HepG2 (cell line): ENCODE measurements at places on chromosomes 2 and 18. TPM values are rescaled to one million over a fixed set of nuclear protein-coding genes. Genes with fewer than 3 reads are reported as not detected.

Gene CENPA
- polyA plus RNA-seq: 19.6 and 28.5 TPM in 2 replicates

DNA sequence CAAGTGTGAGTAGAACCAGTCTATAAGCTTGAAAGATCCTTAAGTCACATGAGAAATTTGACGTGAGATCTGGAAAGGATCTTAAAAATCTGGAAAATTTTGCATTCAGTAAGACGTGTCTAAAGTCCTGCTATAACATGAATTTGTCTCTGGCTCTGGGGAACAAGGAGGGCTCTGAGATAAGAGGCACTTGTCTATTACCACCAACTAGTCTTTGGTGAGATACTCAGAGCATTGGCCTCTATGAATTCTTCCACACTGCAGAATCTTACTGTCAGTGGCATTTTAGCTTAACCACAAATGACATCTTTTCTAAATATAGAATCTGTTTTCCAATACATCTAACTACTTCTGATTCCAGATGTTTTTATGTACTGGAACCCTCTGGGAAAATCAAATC lies 1504.5 kb downstream of the DPP10 start:
- H3K4me1 ChIP-seq: no peaks in the 10 kb centered on the region
- H3K4me3 ChIP-seq: no peak overlapping the region
- H3K36me3 ChIP-seq: no peaks in the 10 kb centered on the region
- H3K27me3 ChIP-seq: no peaks in the 10 kb centered on the region

Gene SCN3A
- 0.03 TPM in 1 of 2 replicates, not detected in the other for polyA plus RNA-seq

Gene TDRD15
- 0.07 and 0.12 TPM in 2 replicates for polyA plus RNA-seq

DNA sequence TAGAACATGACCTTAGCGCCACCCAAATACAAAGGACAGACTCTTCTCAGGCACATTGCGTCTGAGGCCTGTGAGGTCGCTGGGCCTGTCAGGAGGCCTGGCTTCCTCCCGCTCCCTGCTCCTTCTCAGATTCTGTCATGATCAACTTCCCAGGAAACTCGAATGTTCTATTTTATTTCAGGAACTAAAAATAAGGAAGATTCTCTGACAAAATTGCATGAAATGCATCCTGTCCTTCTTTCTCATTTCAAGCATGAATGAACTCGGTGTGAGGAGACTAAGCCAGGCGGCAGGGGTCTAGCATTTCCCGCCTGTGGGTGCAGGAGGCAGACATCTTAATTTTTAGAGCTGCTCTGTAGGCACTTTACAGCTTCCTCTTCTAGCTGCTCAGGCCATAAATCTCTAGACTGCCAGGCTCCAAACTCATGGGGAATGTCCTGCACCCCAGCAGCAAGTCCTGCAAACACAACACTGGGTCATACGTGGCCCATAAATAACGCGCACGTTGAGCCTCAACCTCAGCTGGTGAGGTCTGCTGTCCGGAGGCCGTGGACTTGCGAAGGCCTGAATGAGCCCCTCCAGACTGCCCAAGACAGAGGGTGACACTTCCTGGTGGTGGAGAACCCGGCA lies 109.7 kb upstream of the ZNF236 start:
- DNase-seq: no peak
- no peaks in the 10 kb centered on the region for H3K36me3 ChIP-seq
- H3K4me1 ChIP-seq: no peaks in the 10 kb centered on the region

DNA sequence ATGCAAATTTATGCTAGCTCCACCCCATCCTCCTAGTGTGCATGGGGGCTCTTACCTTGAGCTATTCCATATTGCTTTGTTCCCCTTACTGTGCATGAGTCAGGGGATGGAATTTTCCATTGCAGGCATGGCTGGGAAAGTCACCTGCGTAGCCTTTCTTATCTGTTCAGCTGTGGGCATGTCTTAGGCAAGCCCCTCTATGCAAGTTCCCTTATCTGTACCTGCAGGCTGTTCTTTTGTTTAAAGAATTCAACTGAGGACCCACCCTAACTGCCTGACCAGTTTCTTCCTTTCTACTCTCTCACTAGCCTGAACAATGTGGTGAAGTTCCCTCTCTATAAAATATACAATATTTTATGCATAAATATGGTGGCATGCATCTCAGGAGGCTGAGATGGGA lies 54.2 kb upstream of the CDCA7 start:
- no peaks in the 10 kb centered on the region for H3K27me3 ChIP-seq
- no peaks in the 10 kb centered on the region for H3K36me3 ChIP-seq
- no peaks in the 10 kb centered on the region for H3K4me1 ChIP-seq
- no peak overlapping the region for H3K27ac ChIP-seq
- DNase-seq: peak; percentile 17
- H3K4me3 ChIP-seq: no peak overlapping the region

Gene PJVK
- 2.6 and 3.0 TPM in 2 replicates for polyA plus RNA-seq

- no peak for DNase-seq
- no peaks in the 10 kb centered on the region for H3K4me1 ChIP-seq
- no peaks in the 10 kb centered on the region for H3K36me3 ChIP-seq
These were observed 246.5 kb downstream of the MYCN start for GRCh38 chr2:16186661-16187481.

GRCh38 chr2:9178904-9179571 lies 27.6 kb upstream of the ASAP2 start:
- H3K36me3 ChIP-seq: no peaks in the 10 kb centered on the region
- peaks cover 41% of the 10 kb centered on the region for H3K4me1 ChIP-seq
- peaks cover 2% of the 10 kb centered on the region; the same call in 1 of the 2 replicates for H3K27me3 ChIP-seq
- peak; percentile 93 for DNase-seq

Gene ZAP70
- 4.0 and 7.1 TPM in 2 replicates for polyA plus RNA-seq

DNA sequence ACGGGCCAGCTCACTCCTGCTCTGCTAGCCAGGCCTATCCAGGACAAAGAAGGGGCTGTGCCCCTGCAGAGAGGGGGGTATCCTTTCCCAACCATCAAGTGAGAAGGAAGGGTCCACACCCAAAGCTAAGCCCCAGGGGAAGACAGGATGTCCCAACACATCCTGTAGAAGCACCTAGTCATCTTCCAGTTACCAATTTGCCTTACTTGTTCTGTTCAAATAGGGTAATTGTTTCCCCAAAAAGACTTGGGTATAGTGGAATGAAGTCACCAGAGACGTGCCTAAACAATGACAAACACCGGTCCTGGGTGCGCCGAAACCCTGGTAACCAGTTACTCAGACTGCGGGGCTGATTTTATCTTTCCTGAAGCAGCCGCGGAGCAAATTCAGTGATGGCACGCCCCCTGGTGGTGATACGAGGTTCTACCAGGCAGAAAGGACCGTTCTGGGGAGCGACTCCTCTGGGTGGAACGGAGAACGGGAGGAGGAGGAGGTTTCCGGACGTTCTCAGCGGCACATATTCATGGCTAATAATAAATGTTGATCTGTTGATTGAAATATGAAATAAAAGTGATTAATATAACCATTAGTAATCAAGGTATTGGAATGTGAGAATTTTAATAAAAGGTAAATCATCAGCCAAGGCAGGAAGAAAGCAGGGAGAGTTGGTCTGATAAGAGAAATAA lies 109.3 kb upstream of the STON1 start:
- no peak overlapping the region for H3K4me3 ChIP-seq
- no peak overlapping the region for H3K27ac ChIP-seq
- no peaks in the 10 kb centered on the region for H3K36me3 ChIP-seq
